NK-92 treated with Interleukin-12 subunit alpha and Interleukin-12 subunit beta, amount 100 ng/mL, for 24 hours (cell line): ENCODE measurements at places on chromosomes 4 and X.

DNA sequence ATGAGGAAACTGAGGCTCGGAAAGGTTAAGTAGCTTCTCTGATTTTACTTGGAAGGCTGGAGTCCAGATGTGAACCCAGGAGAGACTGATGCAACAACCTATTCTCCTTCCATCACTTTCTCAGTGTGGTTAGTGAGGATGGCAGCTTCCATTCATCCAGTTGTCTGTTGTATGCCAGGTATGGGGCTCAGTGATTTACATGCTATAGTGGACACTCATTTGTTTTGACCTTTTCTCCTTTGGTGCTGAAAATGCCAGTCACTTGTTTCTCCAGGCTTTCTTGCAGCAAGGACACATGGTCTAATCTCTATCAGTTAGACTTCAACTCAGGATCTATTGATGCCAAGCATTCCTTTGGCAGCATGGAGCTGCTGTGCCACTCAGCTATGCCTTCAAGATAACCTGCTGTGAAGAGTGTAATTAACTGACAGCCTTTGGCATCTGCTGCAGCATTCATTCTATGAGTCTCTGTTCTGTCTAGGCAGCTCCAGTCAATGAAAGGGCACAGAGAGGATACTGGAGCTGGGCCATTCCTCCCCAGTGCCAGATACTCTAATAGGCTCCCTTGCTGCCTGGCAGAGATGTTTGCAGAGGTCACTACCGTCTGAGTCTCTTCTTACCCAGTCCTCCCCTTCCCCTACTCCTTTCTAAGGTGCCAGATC lies 11.0 kb upstream of the CWH43 start:
- DNase-seq: no peak

DNA sequence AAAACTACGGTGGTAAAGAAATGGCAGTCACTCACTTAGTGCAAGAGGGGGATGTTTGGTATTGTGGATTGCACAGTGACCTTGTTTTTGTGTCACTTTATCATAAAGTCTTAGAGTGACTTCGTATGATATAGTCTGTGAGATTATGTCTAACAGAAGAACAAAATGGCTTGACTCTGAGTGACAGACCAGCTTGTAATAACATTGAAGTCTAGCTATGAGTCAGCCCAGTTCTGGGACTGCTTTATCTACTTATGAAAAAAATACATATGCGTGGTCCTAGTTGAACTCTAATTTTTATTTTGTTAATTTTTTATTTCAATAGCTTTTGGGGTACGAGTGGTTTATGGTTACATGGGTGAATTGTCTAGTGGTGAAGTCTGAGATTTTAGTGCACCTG lies 20.0 kb downstream of the DCLK2 start:
- DNase-seq: no peak

- DNase-seq: no peak
Measured at GRCh38 chr4:2834001-2834921, 9.4 kb upstream of the ADD1 start.

DNA sequence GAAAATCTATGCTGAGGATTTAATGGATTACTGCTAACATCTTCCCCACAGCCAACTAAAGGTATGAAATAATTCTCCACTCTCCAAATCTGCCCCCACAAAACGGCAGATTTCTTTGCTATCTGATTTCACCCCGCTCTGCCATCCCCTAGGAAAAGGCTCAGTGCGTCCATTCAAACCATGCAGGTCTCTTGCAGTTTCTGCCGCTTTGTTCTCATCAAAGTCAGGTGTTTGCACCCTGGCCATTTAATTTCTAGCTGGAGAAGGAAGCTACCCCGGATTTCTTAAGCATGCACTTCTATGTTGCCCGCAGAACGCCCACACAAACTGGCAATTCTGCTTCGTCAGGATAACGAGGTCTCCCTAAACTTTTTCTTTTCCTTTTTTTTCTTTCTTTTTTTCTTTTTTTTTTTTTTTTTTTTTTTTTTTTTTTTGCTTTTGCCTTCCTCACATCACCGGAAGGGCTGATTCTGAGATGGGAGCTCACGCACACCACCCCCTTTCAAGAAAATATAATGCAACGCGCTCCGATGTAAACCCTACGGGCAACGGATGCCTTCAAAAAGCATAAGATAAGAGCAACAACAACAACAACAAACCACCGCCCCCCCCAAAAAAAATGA lies 3.3 kb downstream of the NLGN4X start:
- no peak for DNase-seq

- DNase-seq: no peak
Measured at GRCh38 chrX:96621811-96622210, 62.8 kb upstream of the DIAPH2 start.

DNA sequence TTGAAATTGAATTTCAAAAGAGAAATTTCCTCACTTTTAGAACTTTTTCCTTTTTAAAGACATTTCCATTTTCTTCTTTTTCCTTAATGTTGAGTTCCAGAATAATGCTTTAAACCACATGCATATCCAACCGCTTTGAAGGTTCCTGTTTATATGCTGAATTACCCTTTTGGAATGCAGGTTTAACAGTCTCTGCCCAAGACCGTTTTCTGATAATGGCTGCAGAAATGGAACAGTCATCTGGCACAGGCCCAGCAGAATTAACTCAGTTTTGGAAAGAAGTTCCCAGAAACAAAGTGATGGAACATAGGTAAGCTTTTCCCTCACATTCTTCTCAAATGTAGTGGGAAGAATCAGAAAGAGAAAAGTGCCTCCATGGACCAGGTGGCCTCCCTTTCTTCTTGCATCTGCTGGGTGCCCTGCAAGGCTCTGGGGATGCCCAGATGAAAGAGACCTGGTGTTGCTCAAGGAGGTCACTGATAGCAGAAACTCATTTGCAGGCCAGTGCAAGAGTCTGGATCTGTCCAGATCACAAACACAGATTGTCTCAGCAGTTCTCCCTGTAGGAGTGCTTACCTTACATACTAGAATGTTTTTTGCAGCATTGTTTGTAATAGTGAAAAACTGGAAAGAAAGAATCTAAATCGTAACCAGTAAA lies 42.9 kb downstream of the MOSPD2 start:
- DNase-seq: no peak

GRCh38 chr4:43564107-43564506 lies 671.6 kb downstream of the GRXCR1 start:
- no peak for DNase-seq

DNA sequence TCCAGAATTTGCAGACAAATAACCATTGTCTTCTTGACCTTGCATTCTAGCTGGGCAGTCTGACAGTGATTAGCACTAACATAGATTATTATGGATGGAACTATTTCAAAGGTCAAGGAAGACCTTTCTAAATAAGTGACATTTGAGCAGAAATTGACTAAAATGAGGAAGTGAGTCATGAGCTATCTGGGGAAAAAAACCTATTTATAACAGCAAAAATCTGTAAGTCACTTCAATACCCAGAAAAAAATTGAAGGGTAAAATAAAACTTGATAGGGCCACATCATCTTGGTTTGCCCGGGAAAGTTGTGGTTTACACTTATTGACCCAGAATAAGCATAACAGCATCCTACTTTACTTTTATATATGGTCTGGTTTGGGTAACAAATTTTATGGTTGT lies 414.6 kb upstream of the HS3ST1 start:
- DNase-seq: no peak

- DNase-seq: no peak
Measured at GRCh38 chrX:94831364-94831763, 1157.4 kb downstream of the FAM133A start.

DNA sequence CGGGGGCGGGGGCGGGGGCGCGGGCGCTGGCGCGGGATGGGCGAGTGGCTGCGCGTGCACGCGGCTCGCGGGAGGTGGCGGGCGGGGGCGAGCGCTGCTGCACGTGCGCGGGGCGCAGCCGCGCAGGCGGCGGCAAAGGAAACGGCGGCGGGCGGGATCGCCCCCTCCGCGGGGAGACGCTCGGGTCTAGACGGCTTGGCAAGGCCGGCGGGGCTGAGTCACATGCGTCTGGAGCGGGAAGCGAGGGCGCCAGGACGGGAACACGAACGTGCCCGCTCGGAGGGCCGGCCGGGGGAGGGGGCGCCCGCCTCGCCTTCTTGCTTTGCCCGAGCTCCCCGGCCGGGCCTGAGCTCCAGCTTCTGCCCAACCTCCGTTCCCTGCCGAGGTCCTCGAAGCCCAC lies 4.3 kb upstream of the HAUS7 start:
- no peak for DNase-seq

- DNase-seq: no peak
Measured at GRCh38 chrX:85244450-85245211, 840 bp downstream of the ZNF711 start.

GRCh38 chr4:61204353-61205060 lies 4.4 kb downstream of the ADGRL3 start:
- DNase-seq: no peak

- no peak for DNase-seq
Measured at GRCh38 chr4:148926276-148927260, 484.4 kb upstream of the NR3C2 start.

- peak; percentile 0 for DNase-seq
Measured at GRCh38 chrX:76253432-76253831, 80.6 kb downstream of the PBDC1 start.

- no peak for DNase-seq
Measured at GRCh38 chr4:98602270-98602669, 56.1 kb downstream of the TSPAN5 start.

- DNase-seq: no peak
Measured at GRCh38 chrX:23737413-23737812, 5.7 kb downstream of the ACOT9 start.

- no peak for DNase-seq
Measured at GRCh38 chr4:123340381-123340701, 56.3 kb upstream of the SPRY1 start.

DNA sequence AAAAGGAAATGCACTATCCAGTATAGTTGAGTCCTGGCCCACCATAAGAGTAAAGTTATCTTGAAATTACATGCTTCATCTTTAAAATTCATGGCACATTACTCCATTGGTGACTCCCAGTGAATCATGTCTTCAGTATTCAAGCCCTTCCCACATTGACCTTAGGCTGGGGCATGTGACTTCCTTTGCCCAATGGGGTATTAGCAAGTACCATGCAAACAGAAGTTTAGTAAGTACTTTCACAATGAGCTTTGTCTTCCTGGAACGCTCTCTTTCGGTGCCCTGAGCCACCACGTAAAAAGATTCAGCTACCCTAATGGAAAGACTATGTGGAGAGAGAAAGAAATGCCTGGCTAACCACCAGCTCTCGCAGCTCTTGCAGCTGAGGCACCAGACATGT lies 235.4 kb downstream of the HNRNPD start:
- DNase-seq: no peak

DNA sequence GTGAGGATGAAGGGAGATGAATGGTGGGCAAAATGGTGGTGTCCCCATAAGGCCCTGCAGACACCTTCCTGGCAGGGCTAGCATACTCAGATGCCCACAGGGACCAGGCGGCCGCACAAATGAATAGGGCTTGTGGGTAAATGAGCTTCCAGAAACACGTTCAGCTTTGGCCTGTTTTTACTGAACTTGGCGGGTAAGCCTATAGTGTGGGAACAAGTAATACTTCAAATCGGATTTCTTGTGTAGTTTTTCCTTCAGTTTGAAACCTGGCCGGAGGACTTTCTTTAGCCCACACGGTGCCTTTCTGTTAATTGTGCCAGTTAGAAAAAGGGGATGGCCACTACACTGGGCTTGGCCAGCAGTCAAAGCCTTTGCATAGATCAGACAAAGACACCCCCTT lies 22.8 kb downstream of the SMS start:
- DNase-seq: no peak

DNA sequence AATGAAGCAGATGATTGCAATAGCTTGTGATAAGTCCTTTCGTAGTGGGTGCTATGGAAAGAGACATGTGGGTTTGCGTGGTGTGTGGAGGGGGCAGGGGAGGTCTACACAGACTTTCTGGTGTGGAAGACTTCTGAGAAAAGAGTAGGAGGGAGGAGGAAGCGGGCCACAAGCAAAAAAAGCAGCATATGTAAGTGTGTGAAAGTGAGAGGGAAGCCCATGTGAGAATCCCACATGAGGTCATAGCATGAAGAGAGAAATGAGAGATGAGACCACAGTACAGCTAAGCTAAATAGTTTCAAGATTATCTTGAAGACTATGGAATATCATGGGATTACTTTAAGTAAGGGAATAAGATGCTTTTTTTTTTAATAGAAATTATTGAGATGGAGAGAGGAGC lies 2039.9 kb upstream of the TENM3 start:
- DNase-seq: no peak
